ENCODE measurements at places on chromosomes 3 and 15.
A peak's percentile ranks its signal among the peaks of the same experiment; 100 is the strongest.

DNA sequence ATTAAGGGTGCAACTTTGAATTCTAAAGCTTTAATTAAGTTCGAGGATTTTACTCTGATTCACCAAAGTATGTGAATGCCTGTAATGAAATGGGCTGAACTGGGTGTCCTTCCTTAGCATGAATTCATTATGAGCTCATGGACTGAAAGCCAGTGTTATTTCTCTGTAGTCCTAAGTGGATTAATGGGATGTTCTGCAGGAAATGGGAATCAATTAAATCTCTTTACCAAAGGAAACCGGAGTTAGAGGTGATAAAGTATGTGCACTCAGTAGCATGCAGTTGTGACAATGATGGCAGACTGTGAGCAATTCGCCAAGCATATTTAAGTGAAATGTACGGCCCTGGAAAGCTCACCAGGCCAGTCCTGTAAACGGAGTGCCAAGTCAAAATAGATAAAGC, 138.7 kb downstream of the CHL1 start:
- no peak for DNase-seq

DNA sequence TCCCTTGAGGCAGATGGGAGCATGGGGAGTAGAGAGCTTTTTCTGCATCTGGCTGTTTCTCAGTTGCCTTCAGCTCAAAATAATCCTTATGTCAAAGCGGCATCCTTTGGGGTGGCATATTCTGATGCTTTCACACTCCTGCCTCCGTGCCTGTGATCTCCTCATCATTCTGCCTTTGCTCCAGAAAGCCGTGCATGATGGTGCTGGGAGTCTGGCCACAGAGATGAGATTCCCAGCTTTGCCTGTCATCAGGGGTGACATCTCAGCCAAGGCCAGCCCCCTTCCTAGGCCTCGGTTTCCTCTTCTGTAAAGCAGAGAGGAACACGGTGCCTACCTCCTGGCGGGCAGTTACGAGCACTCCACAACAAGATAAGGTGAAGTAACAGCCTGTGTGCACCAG, 96.3 kb upstream of the ALDH1A3 start:
- no peak for DNase-seq

- peak; percentile 54 for DNase-seq
Observed at GRCh38 chr3:57164657-57165573, at the start of gene IL17RD. Gene IL17RD, minus strand, starts transcription at chr3:57165353. Its CDS starts 67 bp downstream, at chr3:57165286.

DNA sequence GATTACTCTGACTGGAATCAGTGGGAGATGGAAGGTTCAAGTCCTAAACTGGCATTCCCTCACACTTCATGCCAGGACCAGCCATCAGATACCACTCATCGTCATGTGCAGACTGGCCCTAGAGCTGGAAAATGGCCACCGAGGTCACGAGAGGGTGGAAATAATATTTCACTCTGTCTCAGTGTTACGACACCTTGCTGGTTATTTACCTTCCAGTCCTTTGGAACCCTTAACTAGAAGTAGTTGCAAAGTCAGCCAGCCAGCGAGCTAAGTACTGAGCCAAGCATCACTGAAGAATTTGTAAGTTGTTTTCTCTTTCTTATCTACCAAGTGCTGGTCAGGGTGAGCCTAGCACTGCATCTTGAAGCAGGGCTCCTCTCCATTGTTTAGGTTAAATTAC, 309.9 kb upstream of the RASGRP1 start:
- DNase-seq, result no peak

DNA sequence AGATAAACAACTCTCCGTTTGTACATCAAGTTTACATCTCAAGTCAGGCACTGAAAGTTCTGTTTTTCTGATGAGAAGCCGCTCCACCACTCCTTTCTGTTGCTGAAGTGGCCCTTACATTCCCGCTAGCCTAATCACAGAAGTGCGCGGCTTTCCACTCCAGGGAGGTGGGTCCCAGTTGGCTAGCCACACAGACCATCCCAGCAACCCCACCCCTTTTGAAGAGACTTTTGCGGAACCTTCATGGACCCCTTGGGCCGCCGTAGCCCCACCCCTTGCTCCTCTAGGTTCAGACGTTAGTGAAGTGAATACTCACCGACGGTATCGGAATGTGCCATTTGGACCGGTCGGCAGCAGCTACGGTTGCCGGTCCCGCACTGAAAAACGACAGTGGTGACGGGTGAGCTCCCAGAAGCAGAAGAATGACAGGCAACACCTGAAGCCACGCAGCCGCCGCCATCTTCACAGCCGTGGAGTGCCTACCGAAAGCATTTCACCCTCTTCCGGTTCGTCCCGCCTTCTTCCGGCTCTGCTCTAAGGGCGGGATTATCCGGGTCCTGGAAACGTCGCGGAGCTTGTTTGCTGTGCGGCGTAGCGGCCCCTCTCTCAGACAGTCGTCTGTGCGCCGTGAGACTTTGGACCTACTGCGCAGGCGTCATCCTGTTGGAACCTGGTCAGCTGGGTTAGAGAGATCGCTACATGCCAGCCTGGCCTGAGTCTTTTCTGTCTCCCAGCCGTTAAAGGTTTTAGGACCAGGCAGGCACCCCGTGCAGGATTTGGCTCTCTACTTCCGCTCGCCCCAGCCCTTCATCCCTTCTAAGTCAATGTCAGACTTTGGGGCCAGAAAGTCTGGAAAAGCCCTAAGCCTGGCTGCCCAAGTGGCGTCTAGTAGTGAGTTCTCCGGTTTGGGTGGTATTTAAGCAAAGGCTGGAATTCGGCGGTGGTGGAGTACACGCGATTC, at the start of the genes GANC and TMEM87A:
TSS of gene GANC (plus strand) at position 263 of the 961 bp plus-strand sequence. CDS start 1,281 bp downstream, outside the sequence.
TSS of gene TMEM87A (minus strand) at position 495 of the 961 bp plus-strand sequence. CDS start at position 460, 35 bp downstream.
- DNase-seq, result peak; percentile 95

DNA sequence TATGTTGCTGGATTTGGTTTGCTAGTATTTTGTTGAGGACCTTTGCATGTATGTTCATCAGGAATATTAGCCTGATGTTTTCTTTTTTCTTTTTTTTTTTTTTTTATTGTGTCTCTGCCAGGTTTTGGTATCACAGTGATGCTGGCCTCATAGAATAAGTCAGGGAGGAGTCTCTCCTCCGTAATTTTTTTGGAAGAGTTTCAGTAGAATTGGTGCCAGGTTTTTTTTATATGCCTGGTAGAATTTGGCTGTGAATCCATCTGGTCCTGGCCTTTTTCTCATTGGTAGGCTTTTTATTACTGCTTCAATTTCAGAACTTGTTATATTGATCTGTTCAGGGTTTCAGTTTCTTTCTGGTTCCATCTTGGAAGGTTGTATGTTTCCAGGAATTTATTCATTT, 165.8 kb downstream of the VPS8 start:
- no peak for DNase-seq

GRCh38 chr3:73552700-73553099, 72.0 kb downstream of the PDZRN3 start:
- DNase-seq, result no peak

DNA sequence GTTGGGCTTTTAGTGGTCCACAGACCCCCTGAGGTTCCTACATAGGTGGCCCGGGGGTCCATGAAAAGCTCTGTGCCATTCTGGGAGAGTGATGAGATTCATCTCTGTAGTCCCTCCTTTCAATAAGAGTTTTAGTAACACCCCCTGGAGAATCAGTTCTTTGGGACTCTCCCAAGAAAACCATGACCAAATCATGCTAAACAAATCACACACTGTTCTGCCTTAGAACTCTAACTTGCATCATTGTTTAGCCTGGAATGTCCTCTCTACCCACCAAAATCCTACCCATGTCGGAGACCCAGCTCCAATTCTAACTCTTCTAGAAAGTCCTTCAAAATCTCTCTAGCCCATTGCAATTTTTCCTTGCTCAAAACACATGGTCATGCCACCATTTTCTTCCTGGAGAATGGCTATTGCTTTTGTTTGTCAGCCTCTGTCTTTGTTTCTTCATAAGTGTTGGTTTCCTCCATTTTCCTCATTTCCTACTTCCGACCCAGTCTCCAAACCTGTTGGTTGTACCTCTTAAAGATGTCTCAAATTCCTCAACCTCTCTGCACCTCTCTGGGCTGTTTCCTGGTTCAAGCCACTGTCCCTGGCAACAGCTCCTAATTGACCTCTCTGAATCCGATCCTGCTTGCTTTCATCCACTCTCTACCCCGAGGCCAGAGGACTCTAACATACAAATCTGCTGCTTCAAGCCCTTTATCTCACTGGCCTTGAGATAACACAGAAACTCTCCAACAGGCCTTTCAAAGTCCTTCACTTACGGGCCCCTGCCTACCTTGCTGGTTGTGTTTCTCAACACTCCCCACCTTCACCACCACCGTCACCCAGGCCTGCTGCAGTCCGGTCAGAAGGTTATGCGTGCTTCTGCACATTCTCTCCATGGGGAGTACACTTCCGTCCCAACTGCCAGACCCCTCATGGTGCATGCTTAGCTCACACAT, 23.7 kb downstream of the CYP19A1 start:
- no peak for DNase-seq

- no peak for DNase-seq
Observed at GRCh38 chr3:127017229-127017628, 34.3 kb downstream of the PLXNA1 start.

GRCh38 chr3:28188686-28189085, 52.7 kb upstream of the CMC1 start:
- DNase-seq, result no peak

DNA sequence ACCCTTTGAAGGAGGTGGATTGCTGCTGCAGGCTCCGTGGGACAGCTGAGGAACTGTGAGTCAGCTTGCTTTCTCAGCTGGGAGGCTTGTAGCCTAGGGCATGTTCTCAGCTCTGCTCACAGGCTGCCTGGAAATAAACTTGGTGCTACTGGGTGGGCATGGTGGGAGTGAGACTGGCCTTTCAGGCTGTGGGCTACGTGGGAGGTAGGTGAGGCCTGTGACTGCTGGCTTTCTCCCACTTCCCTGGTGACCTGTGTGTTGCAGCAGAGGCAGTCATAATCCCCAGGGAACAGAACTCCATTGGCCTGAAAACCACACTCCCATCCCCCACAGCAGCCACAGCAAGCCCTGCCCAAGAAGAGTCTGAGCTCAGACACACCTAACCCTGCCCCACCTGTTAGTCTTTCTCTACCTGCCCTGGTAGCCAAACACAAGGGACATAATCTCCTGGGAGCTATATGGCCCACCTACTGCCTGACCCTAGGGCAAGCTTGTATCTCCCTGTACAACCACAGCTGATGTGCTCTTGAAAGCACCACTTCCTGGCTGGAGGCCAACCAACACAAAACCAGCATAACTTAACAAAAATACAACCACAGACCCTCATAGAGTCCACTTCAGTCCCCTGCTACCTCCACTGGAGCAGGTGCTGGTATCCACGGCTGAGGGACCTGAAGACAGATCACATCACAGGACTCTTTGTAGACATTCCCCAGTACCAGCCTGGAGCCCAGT, 236.5 kb downstream of the SQOR start:
- DNase-seq, result no peak

DNA sequence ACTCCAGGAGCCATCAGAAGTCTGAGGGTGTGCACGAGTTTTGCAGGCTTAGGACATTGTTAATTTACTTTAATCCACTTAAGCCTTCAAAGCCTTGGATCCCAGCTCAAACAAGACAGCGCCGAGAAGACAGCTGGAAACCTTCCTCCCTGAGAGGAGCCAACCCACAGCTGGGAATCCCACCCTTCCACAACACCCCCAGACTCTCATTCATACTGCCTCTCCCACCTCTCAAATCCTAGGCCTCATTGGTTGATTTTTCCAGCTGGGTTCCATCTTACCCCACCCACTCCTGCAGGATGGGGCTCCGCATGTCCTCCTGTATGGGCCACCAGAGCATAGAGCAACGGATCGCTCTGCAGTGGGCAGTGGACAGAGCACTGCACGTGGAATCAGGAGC, 80.4 kb downstream of the SEMA5B start:
- DNase-seq, result no peak

DNA sequence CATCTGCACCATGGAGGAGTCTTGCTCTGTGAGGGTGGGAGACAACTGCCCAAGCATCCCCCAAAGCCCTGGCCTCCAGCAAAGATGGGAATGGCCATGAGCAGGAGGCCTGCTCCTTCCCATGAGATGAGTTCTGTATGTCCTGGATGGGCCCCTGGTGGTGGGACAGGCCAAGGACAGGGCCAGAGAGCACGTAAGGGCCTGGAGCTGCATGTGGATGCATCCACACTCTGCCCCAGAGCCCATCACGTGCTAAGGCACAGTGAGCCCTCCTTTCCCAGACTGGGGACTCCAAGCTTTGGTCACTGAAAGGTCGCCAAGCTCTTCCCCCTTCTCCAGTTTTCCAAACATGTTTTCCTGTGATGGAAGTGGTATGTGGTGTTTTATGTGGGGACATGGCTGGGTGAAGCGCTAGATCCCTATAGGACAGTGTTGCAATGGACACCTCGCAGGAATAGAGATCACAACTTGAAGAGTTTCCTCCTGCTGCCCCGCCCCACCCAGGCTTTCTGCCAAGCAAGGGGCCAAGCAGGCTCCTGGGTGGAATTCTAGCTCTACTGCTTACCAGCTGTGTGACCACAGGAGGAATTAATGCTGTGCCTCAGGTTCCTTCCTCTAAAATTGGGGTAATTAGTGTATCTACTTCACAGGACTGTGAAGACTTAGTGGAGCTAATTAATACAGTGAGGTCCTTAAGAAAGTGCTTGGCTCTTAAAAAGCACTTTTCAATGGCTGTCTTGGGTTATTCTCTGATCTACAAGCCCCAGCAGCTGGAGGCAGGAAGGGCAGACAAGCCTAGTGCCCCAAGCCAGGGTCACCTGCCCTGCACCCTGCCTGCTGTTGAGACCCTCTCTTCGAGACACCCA, 106.4 kb upstream of the RPL32 start:
- no peak for DNase-seq

DNA sequence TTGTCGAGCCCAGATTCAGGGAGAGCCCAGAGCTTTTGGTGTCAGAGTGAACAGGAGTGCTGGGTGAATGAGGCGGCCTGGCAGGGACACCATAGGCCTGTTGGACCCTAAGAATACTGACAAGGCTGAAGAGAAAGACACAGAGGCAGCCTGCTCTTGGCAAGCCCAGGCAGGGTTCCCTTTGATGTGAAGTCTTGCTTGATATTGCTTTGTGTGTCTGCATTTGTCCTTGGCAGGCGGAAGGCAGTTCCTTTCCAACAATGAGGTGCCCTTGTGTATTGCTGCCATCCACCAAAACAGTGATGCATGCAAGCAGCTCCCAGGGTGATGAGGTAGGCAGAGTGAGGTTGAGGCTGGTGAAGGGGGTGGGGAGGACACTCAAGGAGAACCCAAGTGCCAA, 152.7 kb upstream of the TSC22D2 start:
- no peak for DNase-seq

DNA sequence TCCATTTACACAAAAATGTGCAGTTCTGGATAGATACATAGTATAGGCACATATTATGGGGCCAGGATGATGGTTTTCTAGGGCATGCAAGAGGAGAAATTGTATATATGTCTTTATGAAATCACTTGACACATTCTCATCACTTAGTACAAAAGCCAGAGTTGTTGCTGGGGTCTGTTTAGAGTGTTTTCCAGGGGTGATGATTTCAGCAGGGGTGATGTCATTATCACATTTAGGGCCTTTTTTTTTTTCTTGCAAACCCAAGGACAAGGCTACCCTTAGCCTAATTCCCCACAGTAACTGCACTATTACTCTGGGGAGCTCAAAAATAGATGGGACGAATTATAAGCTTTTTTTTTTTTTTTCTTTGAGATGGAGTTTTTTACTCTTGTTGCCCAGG, 3.6 kb downstream of the ZNF589 start:
- no peak for DNase-seq

- DNase-seq, result no peak
Observed at GRCh38 chr3:186171521-186171920, 62.6 kb upstream of the ETV5 start.

GRCh38 chr15:68465861-68466560, 34.0 kb upstream of the ITGA11 start:
- DNase-seq, result no peak
